ENCODE measurements at places on chromosomes 4 and X. TPM values are rescaled to one million over a fixed set of nuclear protein-coding genes. Genes with fewer than 3 reads are reported as not detected.

The SSX2B gene
- total RNA-seq = not detected

The SPANXB1 gene
- total RNA-seq = 4.0 TPM

The SULT1E1 gene
- total RNA-seq = not detected

The ADH4 gene
- total RNA-seq = not detected

The VGLL1 gene
- not detected for total RNA-seq

The TCEAL5 gene
- total RNA-seq = not detected

The TRIM2 gene
- 0.90 TPM for total RNA-seq

The WAS gene
- not detected for total RNA-seq

The RHOXF2B gene
- total RNA-seq = not detected

The HERC5 gene
- 4.2 TPM for total RNA-seq

The ALPK1 gene
- total RNA-seq = 3.9 TPM

The COL25A1 gene
- total RNA-seq = not detected

The FREM3 gene
- not detected for total RNA-seq

The TLR10 gene
- total RNA-seq = 0.05 TPM

The MBTPS2 gene
- 24.8 TPM for total RNA-seq

The MAOB gene
- 0.27 TPM for total RNA-seq

The ETFDH gene
- total RNA-seq = 4.3 TPM

The BGN gene
- not detected for total RNA-seq

The MAGEE1 gene
- total RNA-seq = 4.8 TPM

The DOK7 gene
- 0.16 TPM for total RNA-seq

The TCEAL7 gene
- total RNA-seq = not detected

The GNRHR gene
- total RNA-seq = not detected

The ZCCHC18 gene
- not detected for total RNA-seq

The POU4F2 gene
- total RNA-seq = not detected

The CFI gene
- total RNA-seq = 0.61 TPM

The TMEM156 gene
- total RNA-seq = 23.0 TPM

The SPINK2 gene
- total RNA-seq = not detected

The LRCH2 gene
- total RNA-seq = 0.04 TPM

The FAM90A26 gene
- not detected for total RNA-seq

The PPARGC1A gene
- 0.05 TPM for total RNA-seq

The GABRA4 gene
- total RNA-seq = not detected

The UGT2A1 gene
- total RNA-seq = not detected

The NPY5R gene
- total RNA-seq = not detected

The SH3D19 gene
- total RNA-seq = 28.2 TPM

The PWWP3B gene
- total RNA-seq = not detected

The DCX gene
- total RNA-seq = not detected

The XK gene
- total RNA-seq = 0.39 TPM

The NDNF gene
- total RNA-seq = not detected

The BEND4 gene
- total RNA-seq = not detected

The PABPC5 gene
- 0.03 TPM for total RNA-seq

The ADAMTS3 gene
- total RNA-seq = not detected

The EIF1AX gene
- total RNA-seq = 98.4 TPM

The SERPINA7 gene
- total RNA-seq = not detected

The DUSP21 gene
- not detected for total RNA-seq

The HHIP gene
- total RNA-seq = 0.47 TPM

The PABPC1L2A gene
- not detected for total RNA-seq

The SHROOM3 gene
- total RNA-seq = 4.5 TPM

The BTK gene
- total RNA-seq = 0.15 TPM
